ENCODE measurements at places on chromosomes 6 and 20.
A peak's percentile ranks its signal among the peaks of the same experiment; 100 is the strongest.

- DNase-seq, result no peak
Observed at GRCh38 chr6:42230345-42231321, 13.0 kb upstream of the MRPS10 start.

DNA sequence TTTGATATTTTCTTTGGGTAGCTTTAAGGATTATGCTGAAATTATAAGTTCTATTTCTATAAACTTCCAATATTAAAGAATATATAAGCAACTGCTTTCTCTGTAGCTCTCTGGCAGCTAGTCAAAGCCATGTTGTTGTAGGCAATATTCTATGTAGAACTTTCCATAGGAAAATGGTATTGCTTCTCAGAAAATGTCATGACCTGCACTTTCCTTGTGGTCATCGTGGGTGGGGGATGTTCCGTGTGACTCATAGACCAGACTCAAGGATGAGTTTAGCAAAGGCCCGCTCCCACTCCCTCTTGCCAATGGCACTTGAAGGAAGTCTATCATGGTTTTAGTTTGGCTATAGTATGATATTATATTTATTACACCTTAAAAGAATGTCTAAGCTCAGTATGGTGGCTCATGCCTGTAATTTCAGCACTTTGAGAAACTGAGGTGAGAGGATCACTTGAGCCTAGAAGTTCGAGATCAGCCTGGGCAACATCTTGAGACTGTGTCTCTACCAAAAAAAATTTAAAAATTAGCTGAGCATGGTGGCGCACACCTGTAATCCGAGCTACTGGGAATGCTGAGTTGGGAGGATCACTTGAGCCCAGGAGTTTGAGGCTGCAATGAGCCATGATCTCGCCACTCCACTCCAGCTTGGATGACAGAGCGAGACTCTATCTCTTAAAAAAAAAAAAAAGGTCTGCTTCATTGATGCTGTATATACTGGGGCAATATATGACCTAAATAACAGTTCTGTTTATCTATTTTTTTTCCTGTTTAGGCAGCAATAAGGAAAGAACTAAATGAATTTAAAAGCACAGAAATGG, 36.6 kb upstream of the LTV1 start:
- DNase-seq, result peak; percentile 86

- DNase-seq, result no peak
Observed at GRCh38 chr6:72955666-72956065, 269.6 kb downstream of the KHDC1L start.

DNA sequence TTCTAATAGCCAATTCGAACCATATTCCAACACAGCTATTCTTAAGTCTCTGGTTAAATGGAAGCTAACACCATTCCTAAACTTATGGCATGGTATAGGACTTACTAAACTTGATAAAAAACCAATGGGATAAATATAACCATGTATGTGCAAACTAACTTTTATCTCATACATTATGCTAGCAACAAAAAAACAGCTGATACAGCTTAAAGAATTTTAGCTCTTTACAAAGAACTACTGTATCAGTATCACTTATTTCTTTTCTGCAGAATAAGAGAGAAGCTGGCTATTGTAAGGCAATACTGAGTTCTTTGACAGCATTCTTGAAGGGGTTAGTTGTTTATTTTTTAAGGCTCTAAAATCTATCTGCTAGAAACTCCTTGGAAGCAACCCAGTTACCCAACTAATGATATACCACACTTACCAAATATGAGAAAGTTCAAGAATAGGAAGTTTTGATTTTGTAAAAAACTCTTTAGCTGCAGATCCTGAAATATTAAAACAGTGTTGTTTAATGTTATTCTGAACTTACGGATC, 44.9 kb downstream of the REPS1 start:
- no peak for DNase-seq

GRCh38 chr20:2219481-2220006, 76.3 kb upstream of the TGM3 start:
- no peak for DNase-seq

GRCh38 chr20:57244627-57245214, 21.7 kb downstream of the BMP7 start:
- no peak for DNase-seq

- no peak for DNase-seq
Observed at GRCh38 chr20:40868551-40869217, 159.9 kb upstream of the TOP1 start.

- no peak for DNase-seq
Observed at GRCh38 chr6:98724537-98724936, 109.8 kb upstream of the POU3F2 start.

- DNase-seq, result no peak
Observed at GRCh38 chr6:37103169-37104039, 66.5 kb upstream of the PIM1 start.

GRCh38 chr6:28996844-28997510, 8.1 kb downstream of the ZNF311 start:
- no peak for DNase-seq

- DNase-seq, result no peak
Observed at GRCh38 chr20:35767683-35768481, 3.9 kb upstream of the PHF20 start.

DNA sequence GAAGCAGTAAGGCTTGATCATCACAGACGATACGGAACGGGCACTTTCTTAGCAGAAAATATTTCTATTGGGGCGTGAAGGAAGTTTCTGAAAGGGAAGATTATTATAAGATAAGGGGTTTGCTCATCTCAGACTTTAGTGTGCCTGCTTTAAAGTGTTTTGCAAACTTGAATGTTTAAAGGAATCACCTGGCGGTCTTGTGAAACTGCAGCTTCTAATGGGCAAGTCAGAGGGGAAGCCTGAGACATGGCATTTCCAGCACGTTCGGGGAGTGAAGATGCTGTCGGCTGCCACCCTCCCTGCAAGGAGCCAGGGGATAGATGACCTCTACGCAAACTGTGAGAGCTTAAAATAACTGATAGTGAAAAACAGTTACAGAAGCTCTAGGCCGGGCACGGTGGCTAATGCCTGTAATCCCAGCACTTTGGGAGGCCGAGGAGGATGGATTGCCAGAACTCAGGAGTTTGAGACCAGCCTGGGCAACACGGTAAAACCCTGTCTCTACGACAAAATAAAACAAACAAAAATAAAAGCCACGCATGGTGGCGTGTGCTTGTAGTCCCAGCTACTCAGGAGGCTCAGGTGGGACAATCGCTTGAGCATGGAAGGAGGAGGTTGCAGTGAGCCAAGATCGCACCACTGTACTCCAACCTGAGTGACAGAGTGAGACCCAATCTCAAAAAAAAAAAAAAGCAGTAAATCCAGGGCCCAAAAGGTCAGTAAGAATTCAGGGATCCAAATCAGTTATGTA, 2.3 kb upstream of the KIF16B start:
- DNase-seq, result no peak

- DNase-seq, result peak; percentile 54
Observed at GRCh38 chr6:6856538-6857523, 250.9 kb upstream of the RREB1 start.

GRCh38 chr6:18122128-18123093, at the start of gene NHLRC1:
TSS of gene NHLRC1 (minus strand) at chr6:18122677. CDS start at chr6:18122606, 71 bp downstream.
- peak; percentile 66 for DNase-seq

- DNase-seq, result no peak
Observed at GRCh38 chr20:51807720-51808250, 5.5 kb upstream of the SALL4 start.

DNA sequence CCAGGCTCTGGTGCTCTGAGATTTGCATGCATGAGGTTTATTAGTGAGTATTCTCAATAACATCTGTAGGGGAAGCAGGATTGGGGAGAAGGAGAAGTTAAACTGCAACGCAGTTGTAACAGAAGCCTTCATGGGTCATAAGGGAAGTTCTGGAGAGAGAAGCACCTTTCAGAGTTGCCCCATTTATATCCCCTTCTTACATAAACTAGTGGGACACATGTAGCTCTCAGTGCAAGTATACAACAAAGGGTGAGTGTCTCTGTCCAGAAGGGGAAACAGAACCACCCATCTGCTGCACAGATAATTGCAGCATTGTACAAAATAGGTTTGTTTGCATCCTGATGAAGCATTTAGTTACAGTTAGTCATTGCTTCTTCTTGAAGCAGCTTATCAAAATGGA, 4.3 kb upstream of the ADGB start:
- no peak for DNase-seq

DNA sequence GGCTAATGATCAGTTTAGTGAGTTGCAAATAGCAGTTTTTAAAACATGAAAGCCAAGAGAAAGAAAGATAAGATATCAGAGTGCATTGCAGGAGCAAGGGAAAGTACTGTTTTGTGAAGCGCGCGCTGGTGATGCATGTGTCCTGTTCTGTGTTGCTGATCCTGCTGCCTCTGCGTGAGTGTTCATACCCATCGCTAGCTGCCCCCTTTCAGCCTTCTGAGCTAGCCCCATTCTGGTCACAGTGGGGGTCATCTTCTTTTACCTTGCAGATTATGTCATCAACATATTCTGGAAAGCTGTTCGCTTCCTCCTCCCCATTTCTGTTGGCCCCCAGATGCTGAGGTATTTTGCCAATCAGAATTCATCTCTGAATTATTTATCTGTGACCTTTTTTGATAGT, 1.9 kb downstream of the MRAP2 start:
- no peak for DNase-seq

- no peak for DNase-seq
Observed at GRCh38 chr20:1508574-1508973, 17.4 kb upstream of the SIRPB2 start.

All from stimulated activated CD4-positive, alpha-beta T cell treated with anti-CD3 and anti-CD28 coated beads, Interleukin-12 subunit alpha, Interleukin-12 subunit beta, amount 100 ng/mL, for 48 hours (primary cell).